ENCODE measurements at places on chromosomes 16 and 17.

DNA sequence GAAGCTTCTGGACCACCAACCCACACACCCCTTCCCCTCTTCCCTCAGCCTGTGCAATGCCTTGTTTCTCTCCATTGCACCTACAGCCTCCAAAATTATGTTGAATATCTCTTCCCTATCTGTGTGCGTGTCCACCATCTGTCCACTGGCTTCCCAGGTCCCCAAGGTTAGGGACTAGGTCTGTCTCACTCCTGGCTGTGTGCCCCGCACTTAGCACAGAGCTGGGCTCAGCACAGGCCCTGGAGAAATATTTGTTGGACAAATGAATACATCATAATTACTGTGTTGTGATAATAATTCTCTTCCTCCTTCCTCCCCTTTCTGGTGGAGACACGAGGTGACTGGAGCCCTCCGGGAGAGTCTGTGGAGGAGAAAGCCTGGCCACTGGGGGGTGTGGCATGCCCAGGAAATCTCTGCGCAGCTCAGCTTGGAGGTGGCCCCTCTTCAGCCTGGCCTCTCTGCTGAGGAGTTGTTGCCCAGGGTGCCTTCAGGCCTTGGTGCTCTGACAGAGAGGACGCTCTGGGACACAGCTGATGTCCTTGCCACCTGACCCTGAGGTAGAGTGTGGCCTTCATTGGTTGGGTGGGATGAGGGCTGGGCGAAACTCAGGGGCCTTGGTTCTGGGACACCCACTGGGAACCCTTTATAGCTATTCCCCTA is 3.3 kb upstream of the BRD7 start:
- DNase-seq: no peak

- DNase-seq: no peak
These were observed 11.0 kb downstream of the MPO start for GRCh38 chr17:58269557-58270291.

- no peak for DNase-seq
These were observed 8.3 kb downstream of the PITPNC1 start for GRCh38 chr17:67385122-67385988.

DNA sequence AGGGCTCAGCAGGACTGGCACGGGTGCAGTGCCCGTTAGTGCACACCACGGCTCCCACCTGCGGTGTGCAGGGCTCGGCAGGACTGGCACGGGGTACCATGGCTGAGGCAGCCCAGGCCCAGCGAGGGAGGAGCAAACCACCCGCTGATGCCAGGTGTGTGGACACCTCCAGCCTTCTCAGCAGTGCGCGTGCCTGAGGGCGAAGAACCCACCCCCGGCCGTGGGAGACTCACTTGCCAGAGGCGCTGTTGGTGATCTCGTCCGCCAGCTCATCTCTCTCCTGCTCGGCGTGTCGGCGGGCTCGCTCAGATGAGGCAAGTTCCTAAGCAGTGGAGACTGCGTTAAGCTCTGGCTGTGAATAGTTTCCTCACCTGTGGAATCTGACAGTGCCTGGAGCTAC is 45.4 kb downstream of the NDEL1 start:
- DNase-seq: no peak

- no peak for DNase-seq
These were observed 28.3 kb upstream of the FAAP100 start for GRCh38 chr17:81580481-81580880.

DNA sequence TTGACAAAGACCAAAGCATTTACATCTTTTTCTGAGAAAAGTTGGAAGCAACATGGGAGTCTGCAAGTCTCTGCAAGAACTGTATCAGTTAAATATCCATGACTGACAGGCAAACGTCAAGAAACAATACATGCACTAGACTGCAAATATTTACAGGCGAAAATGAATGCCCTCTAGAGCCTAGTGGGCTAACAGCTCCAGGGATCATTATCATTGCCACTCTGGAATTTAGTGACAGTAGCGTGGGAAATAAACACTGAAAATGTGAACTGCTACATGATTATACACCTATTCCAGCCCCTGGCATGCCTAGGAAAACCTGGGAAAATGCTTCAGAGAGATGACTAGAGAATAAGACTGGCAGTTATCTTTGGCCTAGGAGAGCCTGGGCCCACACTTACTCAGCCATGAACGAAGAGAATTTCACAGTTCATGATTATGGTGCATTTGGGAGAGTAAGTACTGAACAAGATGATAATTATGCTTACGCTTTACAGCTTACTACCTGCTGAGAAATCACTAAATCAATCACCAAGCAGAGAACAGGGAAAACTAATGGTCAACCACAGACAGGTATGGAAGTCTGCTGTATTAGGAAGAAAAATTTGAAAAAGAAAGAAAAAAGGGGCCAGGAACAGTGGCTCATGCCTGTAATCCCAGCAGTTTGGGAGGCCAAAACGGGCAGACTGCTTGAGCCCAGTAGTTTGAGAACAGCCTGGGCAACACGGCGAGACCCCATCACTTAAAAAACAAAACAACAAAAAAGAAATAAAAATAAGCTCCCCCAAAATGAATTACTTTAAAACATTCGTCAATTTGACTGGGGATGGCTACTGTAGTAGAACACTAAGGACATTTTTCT is 66.6 kb upstream of the CLEC18B start:
- peak; percentile 2 for DNase-seq

DNA sequence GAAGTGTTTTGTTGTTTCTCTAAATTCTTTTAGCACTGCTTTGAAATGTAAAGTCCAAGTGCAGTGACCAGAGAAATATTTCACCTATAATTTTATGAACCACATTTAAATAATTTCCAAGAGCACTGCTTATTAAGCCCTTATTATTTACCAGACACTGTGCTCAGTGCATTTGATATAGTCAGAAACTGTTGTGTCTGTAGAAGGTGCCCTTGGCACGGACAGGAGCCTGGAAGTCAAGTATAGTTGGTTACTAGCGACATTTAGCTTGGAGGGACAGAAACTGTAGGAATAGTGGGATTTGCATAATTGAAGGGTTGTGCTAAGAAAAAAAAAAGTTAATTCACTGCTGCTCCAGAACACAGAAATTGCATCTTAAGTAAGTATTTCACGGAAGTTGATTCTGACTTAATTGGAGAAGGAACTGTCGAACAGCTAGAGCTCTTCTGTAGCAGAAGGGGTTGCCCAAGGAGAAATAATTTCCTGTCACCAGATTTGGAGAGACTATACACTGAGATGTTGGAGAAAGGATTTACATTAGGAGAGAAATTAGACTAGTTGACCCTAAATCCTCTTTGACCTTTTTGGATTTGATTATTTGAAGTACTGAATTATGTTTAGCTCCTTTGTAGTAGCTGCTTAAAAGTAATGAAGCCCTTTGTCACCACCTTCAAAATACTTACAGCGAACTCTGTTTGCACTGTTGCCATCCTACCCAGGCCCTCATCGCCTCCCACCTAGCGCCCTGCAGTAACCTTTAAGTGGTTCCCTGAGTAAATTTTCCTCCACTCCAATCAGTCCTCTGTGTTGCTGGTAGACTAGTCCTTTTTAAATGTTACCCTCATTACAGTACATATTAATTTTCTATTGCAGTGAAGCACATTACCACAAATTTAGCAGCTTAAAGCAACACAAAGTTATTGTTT is 25.6 kb downstream of the COX10 start:
- no peak for DNase-seq

DNA sequence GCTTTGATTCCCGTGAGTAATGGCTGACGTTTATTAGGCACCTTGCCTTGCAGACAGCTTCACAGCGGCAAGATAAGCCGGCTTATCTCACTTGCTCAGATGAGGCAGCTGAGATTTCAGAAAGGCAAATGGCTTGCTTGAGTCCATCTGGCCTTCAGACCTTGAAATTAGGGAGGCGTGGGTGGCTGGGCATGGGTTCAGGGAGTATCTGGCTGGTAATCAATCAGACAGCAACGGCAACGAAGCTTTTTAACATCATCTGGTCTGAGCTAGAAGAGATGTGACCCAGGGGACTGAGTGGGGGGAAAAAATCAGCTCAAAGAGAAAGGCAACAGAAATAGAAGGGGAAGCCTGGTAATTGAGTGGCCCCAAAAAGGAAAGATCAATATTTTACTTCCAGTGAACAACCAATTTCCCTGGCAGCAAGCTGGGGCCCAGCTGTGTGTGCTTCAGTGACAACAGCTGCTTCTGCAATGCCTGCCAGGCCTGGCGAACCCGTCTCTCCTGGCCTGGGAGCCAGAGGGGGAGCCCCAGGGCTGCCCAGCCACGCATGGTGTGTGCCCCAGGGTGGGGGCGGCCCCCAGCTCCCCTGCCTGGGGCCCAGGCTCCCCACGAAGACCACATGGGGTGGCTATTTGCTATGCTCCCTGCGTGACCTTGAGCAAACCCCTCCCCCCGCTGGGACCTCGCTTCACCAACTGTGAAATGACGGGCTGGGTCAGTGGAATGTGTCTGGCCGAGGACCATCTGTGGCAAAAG is 34.0 kb downstream of the RAB11FIP4 start:
- DNase-seq: no peak
